ENCODE measurements at places on chromosomes 7 and 10.

DNA sequence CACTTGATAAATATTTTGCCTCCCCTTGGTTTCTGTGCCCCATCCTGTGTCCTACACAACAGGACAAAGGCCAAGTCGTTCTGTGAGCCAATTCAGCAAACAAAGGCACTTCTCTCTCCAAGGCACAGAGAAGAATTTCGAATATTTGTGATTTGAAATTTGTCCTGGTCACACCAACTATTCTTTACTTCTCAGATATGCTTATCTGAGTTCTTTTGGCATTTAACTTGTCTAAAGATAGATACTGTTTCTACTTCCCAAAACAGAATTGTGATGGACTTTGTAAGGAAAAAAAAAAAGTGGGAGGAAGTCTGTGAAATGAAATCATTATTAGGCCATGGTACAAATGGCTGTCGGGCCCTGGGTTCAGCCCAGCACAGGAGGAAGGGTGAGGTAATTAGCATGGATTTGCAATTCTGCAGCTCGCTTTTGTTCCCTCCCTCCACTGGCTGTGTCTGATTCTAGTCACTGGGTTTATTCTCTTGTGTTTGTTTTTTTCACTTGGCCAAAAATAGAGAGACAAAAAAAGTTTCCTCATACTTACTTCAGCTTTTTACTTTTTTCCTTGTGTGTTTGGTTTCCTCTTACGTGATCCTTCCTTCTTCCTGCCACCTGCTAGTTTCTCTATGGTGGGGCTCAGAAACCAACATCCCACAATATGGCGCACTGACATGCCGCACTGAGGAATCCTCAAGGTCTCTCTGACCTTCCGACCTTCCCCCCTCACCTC is 108.2 kb upstream of the MKLN1 start:
- DNase-seq = no peak

GRCh38 chr7:463817-464453 is 55.7 kb downstream of the PDGFA start:
- no peak for DNase-seq

- DNase-seq = no peak
Observed at GRCh38 chr10:101710059-101710695, 15.2 kb upstream of the FBXW4 start.

DNA sequence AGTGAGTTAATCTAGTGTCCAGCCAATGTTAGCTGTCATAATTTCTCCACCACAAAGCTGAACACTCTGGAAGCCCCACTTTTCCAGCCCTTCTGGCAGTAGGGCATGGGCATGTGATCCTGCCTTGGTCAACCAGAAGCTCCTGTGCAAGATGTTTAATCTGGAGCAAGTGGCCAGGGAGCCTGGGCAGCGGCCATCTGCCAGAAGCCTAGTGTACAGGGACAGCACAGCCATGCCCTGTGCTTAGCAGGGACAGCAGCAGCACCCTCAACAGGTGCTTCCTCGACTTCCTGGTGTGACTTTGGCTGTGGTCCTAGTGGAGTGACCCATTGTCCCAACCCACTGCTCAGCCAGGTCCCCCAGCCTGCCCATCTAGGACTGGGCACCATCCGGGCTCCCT is 10.3 kb downstream of the RBP3 start:
- DNase-seq = no peak

DNA sequence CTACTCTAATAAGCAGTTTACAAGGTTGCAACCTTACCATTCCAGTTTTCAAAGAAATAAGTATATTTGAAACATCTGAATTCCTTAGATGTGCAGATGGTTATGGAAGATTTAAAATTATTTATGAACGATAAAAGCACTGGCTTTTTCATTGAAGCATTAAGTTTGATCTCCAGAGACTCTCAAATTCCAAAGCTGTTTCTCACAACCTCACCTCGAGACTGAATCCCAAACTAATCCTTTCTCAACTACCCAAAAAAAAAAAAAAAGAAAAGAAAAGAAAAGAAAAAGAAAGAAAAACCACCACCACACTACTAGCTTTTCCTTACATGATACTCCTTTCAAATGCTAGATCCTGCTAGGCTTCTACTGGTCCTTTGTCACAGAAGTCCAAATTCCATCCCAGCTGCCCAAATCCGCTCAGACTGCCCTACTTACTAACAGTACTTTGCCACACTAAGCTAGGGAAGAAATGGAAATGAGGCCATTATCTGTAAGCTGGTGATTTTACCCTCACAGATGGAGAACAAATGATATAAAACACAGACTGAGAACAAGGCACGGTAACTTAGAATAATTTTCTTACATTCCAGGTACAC is 100.6 kb upstream of the CDK1 start:
- no peak for DNase-seq

DNA sequence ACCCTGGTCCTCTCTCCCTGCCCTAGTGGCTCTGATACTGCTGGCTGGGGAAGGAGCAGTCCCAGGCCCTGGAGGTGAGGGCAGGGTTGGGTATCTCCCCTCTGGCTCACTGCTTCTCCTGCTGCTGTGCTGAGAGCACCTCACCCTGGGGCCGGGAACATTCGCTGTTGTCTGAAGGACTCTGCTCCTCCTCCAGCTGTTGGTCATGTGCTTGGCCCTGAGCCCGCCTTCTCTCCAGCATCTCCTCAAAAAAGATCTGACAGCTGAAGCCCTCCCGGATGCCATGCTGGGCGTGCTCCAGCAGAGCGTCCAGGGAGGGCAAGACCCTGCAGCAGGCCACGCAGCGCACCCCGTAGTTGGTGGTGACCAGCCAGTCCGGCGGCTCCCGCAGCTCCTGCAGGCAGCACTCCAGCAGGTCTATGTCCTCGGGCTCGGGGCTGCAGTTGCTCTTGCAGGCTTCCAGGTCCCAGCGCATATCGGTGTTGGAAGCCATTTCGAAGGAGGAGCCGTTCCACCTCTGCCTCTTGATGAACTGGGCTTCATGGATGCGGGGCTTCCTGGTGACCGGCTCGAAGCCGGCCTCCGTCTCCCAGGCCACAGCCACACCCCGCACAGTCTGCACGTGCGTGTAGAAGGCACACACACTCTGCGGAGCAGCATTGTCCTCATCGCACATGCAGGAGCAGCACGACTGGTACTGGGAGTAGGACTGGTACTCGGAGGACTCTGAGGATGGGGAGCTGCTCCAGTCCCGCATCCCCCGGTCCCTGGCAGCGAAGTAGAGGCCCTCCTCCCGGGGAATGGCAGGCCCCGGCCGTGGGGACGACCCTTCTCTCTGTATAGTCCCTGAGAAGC is 2.1 kb downstream of the FAM170B start:
- DNase-seq = no peak

DNA sequence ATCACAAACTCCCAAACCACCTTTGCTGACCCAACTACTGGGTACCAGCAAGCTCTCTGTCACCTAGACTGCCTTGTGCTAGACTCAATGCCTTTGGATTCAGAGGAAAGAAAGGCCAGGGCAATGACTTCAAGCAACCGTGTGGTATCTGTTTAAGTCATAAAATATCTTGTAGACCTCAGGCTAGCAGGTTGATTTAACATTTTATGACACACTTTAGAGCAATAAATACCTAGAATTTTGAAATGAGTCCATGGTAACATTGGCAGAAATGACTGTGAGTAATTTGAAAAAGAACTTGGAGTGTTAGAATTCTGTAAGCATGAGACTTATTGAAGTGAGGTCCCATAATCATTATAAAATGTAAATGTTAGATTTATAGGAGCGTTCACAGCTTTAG is 87.2 kb downstream of the TWIST1 start:
- no peak for DNase-seq

DNA sequence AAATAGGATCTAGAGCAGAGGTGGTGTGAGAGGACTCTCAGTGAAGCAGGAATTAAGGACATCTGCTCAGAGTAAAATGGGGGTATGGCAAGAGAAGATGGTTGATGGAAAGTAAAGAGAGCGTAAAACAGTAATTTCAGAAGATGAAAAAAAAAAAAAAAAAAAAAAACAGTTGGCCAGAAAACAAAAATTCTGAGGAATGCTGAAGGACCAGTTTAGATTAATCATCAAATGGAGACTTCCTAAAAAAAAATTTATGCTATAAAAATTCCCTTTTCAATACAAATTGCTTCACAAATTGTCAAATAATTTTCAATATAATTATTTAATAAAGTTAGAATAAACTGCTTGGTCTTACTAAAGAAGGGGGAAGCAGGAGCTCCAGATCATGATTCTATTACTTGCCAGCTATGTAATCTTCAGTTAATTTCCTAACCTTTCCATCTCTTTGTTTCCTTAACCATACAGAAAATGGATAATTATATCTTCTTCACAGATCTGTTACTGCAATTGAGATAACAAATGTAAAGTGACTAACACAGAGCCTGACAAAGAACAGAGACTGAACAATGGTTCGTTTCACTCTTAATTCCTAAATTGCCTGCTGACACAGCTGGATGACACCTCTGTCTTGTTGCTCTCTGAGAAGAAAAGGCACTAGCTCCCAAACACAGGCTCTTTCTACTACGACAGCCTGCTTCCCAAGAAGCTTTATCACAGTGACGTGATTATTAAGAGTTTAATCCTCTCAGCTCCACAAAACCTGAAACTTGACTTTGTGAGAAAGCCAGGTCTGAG is 64.9 kb upstream of the GPR22 start:
- no peak for DNase-seq

DNA sequence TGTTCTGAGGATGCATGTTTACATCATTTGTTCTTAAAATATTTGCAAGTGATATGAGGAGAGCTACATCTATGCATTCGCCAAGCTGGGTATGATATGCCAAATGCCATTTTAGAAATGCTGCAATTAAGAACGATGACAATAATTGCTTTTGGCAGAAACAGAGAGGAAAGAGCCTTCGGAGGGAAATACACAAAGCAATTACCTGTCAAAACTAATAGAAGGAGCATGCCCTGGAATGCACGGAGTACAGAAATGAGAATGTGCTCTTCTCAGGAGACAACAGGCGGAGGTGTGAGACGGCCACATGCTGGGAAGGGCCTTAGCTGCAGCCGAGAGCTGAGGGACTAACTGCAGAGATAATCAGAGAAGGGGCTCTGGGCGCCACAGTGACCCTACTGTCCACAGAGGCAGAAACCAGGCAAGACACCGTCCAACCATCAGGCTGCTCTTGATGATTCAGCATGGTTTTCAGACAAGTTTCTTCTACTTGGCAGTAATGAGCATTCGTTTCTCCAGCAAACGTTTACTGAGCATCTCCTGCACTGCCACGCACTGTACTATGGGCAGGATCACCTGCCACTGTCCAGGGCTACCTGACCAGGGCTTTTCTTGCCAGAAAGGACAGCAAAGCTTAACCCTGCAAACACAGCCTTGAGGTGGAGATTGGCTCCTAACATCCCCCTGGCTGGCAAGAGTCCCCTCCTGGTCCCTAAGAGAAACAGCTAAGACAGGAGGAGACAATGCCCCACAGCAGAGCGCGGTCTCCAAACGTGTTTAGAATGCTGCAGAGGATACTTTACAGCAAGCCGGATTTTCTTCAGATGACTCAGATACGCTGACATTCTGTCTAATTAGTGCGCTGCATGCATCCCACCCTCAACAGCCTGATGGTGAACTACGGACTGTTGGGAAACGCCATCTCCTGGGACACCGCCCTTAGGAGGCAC is 18.1 kb downstream of the VIPR2 start:
- DNase-seq = no peak

GRCh38 chr7:92790992-92791391 is 45.4 kb downstream of the CDK6 start:
- DNase-seq = no peak

- no peak for DNase-seq
Observed at GRCh38 chr7:41588341-41588740, 114.5 kb downstream of the INHBA start.

GRCh38 chr10:8369666-8370065 is 315.2 kb downstream of the GATA3 start:
- no peak for DNase-seq

DNA sequence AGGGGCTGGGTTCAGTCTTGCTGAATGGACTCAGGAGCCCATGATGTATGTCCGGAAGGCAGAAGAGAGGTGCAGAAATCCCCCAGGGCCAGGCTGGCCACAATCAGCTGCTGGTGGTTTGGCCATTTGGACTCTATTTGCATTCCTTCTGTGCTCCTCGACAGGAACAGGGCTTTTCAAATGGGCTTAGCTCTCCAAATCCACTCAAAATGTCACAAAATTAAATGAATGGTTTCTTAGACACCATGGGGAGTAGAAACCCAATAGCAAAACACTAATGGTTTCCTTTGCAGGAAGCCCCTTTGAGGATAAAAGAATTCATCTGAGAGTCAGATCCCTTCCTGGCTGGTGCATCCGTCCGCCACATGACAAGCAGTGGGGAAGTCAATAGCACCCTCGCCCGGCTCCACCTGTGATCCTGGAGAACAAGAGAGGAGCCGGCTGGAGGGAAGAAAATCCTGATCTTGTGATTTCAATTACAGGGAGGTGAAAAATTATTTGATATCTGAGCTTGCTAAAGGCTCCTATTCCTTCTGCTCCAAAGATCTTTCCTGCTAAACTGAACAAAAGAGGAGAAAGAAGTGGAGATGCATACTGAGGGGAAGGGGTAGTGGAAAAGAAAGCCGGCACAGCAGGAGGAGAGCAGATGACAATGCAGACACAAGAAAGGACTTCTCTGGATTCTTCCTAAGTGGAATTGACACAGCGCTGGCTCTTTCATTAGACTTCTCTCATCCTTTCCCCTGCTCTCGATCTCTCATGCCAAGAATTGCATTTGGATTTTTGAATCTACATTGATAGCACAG is 190.7 kb downstream of the C7orf25 start:
- no peak for DNase-seq

- DNase-seq = no peak
Observed at GRCh38 chr7:143131781-143132180, at the start of gene PIP. Gene PIP, plus strand, starts transcription at chr7:143132077. Its CDS starts 40 bp downstream, at chr7:143132117.

DNA sequence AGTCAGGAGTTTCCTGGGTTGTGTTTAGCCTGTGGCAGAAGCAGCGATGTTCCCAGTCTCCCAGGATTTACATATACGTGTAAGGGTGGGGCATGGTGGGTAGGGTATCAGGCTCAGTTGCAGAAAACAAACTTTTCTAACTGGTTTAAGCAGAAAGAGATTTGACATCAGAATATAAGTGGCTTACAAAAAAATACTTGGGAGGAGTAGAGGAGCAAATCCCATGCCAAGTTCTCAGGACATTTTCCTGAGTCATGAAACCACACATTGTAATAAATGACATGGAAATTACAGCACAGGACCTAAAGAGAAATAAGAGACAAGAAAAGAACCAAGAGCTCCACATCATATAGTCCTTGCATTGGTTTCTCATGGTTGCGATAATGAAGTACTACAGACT is 26.2 kb upstream of the FRMD4A start:
- no peak for DNase-seq

DNA sequence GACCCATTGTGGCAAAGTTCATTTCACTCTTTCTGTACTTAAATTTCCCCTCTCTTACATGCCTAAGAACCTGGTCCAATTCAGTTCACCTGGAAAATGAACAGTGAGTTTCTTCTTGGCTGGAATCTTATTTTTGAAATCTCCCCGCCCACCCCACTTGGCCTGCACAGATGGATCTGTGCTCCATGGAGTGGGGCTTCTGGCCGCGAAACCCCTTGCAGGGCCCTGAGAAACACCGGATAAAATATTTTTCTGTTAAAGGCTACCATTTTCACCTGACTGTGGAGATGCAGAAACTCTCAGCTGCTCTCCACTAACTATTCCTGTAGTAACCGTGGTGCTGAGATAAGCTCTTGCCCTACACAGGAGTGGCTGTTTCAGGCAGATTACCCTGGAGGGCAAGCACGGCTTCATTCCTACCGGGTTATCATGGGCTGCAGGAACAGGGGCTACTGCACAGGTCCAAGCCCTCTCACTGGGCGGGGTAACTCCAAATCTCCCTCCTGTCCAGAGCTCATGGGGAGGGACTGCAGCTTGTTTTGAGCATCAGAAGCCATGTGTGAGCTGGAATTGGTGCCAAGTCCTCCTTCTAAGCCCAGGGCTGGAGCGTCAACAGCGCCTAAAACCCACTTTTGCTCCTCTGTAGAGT is 118.9 kb downstream of the PRPF18 start:
- no peak for DNase-seq

Data from central memory CD8-positive, alpha-beta T cell (primary cell).